ENCODE measurements at places on chromosomes 4 and X. TPM values are rescaled to one million over a fixed set of nuclear protein-coding genes. Genes with fewer than 3 reads are reported as not detected.

GRCh38 chr4:69760455-69760854 is at the start of gene SULT1B1:
SULT1B1 (minus strand) TSS chr4:69760620; CDS start chr4:69755217, 5,403 bp downstream.
- DNase-seq = no peak

The CT45A10 gene
- total RNA-seq = not detected

DNA sequence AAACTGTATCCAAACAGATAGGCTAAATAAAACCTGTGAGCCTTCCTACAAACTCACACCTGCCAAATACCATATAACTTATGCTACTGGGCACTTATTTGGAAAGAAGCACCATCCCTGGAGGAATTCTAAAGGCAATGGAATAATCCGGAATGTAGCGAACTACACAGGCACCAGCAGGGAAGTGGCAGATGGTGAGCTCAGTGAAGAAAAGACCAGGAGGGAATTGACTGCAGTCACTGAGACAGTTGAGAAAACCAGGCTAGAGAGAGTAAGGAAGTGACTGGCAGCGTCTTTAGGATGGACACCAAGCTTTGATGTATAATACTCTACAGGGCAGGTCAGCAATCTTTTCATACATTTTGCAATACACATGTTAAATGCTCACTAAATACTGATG is 16.3 kb downstream of the NDNF start:
- DNase-seq = no peak

The XAGE1A gene
- total RNA-seq = not detected

The GNRHR gene
- not detected for total RNA-seq
